ENCODE measurements at places on chromosomes 12 and 14.

DNA sequence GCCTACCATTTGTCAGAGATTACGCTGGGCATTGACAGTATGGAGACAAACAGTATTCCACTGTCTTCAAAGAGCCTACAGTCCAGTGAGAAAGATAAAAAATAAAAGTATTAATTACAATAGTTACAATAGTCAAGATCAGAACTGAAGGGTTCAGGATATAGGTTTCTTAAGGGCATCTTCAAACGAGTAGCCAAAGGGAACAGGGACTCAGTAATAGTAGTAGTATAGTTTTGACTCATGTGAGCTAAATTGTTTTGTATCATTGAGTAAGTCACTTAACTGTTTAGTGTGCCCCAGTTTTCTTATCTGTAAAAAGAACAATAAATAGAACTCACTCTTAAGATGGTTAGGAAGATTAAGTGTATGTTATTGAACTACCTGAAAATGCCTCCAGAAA lies 123.6 kb downstream of the METTL25 start:
- no peak for DNase-seq

GRCh38 chr12:11885261-11886038 lies 185.3 kb upstream of the BCL2L14 start:
- no peak for DNase-seq

GRCh38 chr12:26767865-26768264 lies 65.1 kb downstream of the ITPR2 start:
- no peak for DNase-seq

- DNase-seq, result no peak
These were observed 163.4 kb downstream of the OTOGL start for GRCh38 chr12:80262771-80263170.

DNA sequence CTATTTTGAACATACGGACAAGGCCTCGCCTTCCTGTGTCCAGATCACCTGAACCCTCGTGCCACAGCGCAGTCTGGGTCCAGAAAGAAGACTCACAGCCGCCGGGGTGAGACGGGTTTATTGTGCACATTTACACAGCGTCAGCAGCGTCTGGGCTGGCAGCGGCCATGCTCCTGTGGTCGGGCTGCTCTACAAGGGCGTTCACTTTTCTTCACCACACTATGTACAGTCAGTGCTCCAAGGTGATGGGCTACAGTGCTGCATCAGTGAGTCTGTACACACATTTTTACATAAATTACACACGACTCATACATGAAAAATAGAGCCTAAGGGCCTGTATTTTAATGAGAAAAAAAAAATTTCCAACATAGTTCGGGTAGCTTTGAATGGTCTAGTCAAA lies 18.0 kb downstream of the ZFYVE21 start:
- DNase-seq, result no peak

GRCh38 chr12:124829008-124829707 lies 34.5 kb downstream of the SCARB1 start:
- DNase-seq, result no peak

DNA sequence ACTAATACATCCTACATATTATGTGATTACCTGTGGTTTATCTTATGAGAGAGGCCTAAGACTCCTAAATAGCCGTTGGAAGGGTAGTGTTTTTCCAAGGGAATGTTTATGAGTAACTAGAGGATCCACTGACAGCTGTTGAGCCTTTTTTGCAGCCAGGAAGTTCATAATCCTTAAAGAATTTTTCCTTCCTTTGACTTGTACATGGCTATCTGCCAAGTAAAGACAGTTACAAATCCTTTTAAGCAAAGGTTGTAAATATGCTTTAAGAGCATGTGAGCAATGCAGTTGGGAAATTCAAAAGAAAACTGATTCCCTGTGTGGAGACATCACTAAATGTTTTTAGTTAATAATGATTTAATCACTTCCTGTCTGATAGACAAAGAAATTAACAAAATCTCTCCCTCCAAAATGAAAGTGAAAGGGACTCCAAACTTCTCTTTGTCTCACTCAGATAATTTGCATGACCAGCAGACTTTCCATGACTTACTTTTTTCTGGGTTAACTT lies 333.8 kb downstream of the PDZRN4 start:
- no peak for DNase-seq

DNA sequence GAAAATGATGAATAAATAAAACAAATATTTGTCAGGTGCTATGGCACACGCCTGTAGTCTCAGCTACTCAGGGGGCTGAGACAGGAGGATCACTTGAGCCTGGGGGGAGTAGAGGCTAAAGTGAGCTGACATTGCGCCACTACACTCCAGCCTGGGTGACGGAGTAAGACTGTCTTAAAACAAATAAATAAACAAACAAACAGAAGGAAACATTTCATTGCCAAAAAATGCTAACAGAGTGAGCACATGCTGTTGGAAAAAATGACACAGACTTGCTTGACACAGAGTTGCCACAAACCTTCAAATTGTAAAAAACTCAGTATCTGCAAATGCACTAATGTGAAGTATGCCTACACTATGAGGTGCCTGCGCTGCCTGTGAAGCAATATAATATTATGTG lies 50.8 kb upstream of the AP4S1 start:
- DNase-seq, result no peak

- DNase-seq, result no peak
These were observed 3.3 kb upstream of the ATG101 start for GRCh38 chr12:52066346-52067080.

- DNase-seq, result no peak
These were observed 12.4 kb downstream of the NGB start for GRCh38 chr14:77258566-77258965.

GRCh38 chr12:4089956-4090355 lies 183.6 kb upstream of the CCND2 start:
- DNase-seq, result no peak

- no peak for DNase-seq
These were observed 488.9 kb downstream of the PCNX1 start for GRCh38 chr14:71396050-71396677.

DNA sequence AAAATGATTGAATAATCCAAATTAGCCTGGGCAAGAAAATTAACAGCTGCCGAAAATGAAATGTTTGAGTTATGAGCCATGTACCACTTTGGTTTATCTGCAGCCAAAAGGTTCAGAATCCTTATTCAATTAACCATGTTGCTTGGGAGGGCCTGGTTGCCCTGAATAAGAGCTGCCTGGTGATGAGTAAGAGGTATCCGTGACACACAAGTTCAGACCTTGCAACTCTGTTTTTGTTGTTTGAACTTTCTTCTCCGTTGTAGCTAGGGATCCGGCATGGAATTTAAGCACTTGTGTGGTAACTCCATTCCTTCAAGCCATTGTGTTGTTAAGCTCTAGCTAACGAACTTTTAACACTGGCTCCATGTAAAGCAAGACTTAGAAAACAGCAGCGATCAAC lies 35.7 kb downstream of the FOXA1 start:
- DNase-seq, result no peak

GRCh38 chr14:100617410-100618317 lies 30.4 kb upstream of the BEGAIN start:
- no peak for DNase-seq
